ENCODE measurements at places on chromosomes 5 and 9. TPM values are rescaled to one million over a fixed set of nuclear protein-coding genes. Genes with fewer than 3 reads are reported as not detected.

Gene DDX46
- 16.2 TPM for total RNA-seq

GRCh38 chr5:108118813-108119514, 262.9 kb downstream of the FBXL17 start:
- DNase-seq, result no peak

GRCh38 chr5:58752104-58752503, 169.2 kb downstream of the RAB3C start:
- no peak for DNase-seq

Gene WHRN
- total RNA-seq, result 8.1 TPM

Gene ZNF169
- total RNA-seq, result 4.9 TPM

DNA sequence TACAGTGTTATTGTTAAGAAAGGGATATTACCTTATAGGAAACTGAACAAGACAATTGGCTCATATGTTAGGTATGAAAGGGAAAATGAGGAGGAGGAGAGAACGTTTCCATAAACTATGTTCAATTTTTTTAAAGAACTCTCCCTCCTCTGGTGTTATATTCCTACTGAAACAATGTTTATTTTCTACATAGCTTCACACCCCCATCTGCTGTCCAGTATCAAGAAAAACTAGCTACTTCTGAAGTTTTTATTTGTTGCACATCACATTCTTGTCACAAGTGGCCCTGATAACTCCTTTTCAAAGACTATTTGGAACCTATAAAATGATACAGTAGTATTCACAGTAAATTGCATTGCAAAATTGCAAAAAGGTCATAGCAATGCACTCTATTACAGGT, 223.4 kb upstream of the FAM174A start:
- no peak for DNase-seq

DNA sequence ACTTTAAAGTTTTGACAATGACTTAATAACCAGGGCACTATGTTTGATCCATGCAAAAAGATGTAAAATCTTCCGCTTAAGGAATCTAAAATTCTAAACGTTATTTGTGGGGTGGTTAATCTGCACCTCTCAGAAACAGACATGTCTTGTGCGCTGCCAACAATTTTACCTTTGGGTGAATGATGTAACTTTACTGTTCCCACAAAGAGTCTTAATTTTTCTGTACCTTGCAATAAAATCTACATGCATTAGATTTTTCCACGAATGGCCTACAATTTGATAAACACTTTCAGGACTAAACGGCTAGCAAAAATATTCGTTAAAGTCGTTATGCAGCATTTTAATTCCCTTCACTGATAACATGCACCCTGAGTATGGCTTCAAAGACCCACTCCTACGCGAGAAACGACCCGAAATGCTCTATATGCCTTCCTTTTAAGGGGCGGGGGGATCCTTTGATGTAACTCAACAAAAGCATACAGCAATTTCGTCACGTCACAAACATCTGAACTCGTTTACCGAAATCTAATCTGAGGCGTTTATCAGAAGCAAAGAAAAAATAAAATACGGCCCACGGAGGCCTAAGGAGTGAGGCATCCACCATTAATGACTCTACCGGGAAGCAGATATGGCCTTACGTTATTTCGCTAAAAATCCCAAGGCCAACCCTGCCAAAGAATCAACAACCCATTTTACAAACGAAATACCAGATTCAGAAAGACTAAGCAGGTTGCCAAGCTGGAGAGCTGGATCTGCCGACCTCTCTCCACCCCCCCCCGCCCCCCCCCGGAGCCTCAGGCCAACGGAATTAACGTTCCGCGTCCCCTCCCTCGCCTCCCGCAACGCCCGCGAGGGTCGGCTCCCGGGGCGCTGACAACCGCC, 621 bp downstream of the AK6 start:
- no peak for DNase-seq

DNA sequence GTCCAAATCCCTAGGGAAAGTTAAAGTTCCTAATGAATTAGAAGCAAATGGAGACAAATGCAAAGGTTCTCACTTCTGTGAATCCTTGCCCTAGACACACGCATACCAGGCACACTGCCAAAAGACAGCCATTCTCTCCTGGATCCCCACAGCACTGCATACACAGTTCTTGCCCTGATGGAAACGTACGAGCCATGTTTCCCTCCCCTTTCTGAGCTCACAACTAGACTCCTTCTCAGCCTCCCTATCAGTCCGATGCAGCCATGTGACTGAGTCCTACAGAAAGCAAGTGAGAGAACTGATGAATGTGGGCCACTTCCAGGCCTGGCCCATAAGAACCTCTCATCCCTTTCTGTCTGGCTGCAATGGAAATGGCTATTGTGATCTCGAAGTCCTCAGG, 92.0 kb downstream of the ZNF608 start:
- DNase-seq, result no peak

DNA sequence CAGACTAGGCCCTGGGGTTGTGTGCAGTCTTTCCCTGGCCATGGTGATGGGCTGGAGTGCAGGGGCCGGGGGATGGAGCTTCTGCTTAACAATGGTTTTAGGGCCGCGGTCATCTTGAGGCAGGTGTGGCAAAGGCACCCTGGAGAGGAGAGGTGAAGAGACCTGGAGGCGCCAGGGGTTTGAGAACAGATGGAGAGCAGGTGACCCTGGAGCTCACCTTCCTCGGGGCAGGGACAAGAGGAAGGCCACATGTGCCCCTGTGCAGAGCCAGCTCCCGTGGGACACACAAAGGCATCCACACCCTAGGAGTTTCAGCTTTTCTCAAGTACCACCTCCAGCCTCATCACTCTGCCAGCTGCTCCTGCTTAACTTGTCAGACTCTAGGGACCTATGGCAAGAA, 46.4 kb upstream of the SH3GL2 start:
- DNase-seq, result no peak

- no peak for DNase-seq
Measured at GRCh38 chr5:150051657-150052195, 34.6 kb downstream of the CSF1R start.

DNA sequence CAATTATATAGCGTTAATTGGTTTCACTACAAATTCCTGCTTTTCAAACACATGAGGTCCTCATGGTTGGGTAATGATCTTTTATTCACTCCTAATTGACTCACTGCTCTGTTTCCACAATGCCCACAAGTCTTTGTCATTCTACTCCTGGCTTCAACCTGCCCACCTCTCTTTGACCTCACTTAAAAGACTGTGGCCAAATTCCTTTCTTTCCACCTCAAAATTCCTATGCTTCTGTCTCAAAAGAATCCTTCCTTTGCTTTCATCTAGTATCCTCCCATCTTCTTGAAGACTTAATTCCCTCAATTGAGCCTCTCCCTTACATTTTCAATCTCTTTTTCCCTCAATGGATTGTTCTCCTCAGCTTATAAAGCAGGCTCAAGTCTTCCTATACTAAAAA, 4.9 kb downstream of the APBA1 start:
- DNase-seq, result no peak

DNA sequence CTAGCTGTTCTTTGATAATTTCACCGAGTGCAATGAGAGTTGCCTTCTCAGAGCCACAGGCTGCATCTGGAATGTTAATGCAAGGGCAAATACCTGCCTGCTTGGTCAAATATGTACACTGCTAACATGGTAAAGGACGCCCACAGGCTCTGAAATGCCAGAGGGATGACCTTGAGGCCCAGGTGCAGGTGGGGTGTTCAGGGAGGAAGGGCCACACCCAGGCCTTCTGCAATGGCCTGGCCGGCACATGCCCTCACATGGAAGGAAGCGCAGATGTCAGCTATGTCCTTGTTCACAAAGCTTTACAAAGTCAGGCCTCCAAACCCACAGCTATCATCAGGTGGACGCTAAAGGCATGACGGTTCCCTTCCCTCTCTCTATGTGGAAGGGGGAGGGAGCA, 48.6 kb downstream of the HRH2 start:
- no peak for DNase-seq

DNA sequence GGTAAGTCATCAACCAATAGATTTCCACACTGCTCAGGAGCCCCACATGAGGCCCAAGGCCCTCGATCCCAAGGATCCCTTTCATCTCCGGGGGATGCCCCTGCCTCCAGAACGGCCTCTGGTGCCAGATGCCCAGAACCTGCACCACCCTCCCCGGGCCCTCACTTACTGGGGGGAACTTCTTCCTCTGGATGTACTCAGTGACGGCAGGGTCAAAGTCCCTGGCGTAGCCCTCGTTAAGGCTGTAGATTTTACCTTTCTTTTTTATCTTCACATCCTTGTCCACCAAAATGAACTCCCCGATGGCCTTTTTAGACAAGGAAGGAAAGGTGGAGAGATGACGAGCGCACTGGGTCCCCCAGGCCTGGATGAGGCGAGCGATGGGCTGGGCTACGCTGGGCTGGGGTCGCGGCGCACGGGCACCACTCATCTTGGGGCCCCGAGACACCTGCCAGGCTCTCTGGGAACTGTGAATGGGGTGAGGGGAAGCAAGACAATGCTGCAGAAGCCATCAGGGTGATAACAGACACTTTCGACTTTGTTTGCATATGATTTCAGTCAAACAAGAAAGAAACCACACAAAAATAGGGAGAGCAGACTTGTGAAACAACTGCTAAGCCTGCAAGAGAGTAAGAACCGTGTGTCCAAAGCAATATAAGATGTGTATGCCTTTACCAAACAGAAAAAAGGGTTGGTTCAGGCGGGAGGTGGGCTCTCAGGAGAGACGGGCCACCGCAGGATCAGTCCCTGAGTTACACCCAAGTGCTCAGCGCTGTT, 13.2 kb upstream of the FBP2 start:
- DNase-seq, result no peak

- no peak for DNase-seq
Measured at GRCh38 chr5:38921174-38921573, 75.4 kb downstream of the OSMR start.

DNA sequence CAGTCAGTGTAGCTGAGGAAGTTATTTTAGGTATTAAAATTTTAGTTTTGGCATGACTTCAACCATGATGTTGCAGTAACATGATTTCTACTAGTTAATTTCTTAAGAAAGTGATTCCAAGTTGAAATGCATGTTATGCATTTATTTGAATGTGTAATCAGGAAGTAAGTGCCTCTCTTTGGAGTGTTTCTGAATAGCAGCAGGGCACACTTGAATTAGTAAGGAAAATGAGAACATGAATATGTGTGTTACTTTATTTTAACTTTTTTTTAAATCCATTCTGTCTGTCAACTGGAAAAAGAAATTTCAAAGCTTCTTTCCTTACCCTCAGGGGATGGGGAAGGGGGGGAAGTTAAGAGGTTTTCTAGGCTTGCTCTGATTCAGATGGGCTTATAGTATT, 40.4 kb downstream of the CTNNA1 start:
- no peak for DNase-seq

- no peak for DNase-seq
Measured at GRCh38 chr9:20244271-20244670, 378.0 kb downstream of the MLLT3 start.

- no peak for DNase-seq
Measured at GRCh38 chr9:99762470-99762869, 59.2 kb upstream of the NR4A3 start.

DNA sequence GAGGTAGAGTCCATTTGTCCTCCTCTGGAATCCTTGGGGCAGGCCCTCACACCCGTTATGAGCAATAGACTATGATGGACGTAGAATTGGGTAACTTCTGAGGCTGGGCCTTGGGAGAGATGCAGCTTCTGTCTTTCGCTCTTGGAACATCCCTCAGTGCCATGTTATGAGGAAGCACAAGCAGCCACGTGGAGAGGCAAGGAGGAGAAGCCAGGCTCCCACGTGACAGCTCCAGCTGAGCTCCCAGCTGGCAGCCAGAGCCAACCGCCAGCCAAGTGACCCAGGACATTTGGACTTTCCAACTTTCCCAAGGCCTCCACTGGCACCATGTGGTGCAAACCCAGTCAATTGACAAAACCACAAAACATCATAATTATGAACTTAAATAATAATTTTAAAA, 43.0 kb upstream of the BOD1 start:
- no peak for DNase-seq

DNA sequence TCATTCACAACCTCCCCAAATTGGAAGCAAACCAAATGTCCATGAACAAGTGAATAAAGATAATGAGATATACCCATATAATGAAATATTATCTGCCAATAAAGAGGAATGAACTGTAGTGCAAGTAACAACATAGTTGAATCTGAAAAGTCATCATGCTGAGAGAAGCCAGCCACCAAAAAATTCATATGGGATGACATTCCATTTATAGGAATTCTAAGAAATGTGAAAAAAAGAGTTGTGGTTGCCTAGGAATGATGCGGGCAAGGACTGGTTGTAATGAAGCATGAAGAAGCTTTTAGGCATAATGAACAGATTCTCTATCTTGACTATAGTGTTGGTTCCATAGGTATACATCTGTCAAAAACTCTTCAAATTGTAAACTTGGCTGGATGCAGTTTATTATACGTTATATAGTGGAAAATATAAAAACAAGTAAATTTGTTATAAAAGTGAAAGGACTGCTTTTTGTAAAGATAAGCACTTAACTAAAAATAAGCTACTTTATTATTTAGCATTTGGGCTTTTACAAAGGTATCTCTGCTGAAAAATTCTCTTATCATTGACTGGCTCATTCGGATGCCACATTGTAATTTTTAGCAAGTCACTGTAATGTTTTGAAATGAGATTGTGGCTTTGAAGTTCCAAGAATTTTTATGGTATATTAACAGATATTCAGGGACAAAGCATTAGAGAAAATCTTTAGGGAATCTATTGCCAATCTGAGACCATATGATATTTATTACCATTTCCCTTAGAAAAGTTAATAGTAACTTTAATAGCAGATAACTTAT, 21.2 kb upstream of the TTC23L start:
- DNase-seq, result no peak

- DNase-seq, result no peak
Measured at GRCh38 chr9:89398621-89399020, 80.3 kb downstream of the SECISBP2 start.

Gene RALGPS1
- 8.8 TPM for total RNA-seq

DNA sequence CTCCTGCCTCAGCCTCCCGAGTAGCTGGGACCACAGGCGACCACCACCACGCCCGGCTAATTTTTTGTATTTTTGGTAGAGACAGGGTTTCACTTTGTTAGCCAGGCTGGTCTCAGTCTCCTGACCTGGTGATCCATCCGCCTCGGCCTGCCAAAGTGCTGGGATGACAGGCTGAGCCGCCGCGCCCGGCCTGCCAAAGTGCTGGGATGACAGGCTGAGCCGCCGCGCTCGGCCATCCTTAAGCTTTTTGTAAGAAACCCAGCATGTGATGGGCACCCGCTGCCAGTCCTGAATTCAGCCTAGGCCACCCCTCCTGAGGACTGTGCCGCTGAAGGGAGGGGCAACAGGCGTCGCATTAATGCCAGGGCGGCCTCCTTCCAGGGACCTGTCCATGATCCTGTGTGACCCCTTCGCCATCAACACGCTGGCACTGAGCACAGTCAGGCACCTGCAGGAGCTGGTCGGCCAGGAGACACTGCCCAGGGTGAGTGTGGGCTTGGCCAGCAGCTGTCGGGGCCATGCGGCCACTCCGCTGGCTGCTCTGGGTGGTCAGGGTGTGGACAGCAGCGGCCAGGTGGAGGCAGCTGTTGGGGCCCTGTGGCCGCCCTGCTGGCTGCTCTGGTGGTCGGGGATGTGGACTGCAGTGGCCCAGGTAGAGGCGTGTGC, 10.5 kb downstream of the NELFB start:
- no peak for DNase-seq
